Epithelial cell of proximal tubule (primary cell): ENCODE measurements at places on chromosomes 2 and 18.
A peak's percentile ranks its signal among the peaks of the same experiment; 100 is the strongest.

DNA sequence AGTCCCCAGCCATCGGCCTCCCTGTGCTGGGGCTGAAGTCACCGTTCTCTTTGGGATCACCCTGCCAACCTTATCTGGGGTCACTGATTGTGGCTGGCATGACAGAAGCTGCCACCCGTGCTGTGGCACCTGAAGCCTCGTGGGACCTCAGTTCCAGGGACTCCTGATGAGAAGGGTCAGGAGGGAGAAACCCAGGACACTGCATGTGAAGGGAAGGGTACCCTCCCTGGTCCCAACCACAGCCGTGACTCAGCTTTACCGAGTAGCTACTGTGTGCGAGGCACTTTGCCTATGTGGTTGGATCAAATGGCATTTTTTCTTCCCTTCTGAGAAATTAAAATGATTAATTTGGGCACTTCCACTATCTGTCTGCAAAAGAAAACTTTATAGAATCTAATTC, 64.4 kb downstream of the SP110 start:
- no peak for DNase-seq

GRCh38 chr18:75247611-75248421, 37.2 kb downstream of the TSHZ1 start:
- peak; percentile 59 for DNase-seq

- no peak for DNase-seq
These were observed 237.0 kb upstream of the FOSL2 start for GRCh38 chr2:28155627-28156026.

DNA sequence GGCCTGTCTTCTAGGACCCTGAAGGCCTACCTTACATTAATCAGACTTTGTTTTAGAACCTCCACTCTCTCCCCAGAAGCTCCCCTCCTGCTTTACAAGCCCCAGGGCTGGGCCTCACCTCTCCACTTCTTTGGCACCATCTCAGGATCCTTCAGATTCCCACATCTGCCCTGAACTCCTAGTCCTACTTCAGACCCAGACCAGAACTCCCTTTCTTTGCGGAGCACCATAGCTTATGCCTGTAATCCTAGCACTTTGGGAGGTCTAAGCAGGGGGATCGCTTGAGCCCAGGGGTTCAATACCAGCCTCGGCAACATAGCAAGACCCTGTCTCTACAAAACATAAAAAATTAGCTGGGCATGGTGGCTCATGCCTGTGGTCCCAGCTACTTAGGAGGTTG, 991 bp downstream of the CHCHD5 start:
- DNase-seq, result no peak

DNA sequence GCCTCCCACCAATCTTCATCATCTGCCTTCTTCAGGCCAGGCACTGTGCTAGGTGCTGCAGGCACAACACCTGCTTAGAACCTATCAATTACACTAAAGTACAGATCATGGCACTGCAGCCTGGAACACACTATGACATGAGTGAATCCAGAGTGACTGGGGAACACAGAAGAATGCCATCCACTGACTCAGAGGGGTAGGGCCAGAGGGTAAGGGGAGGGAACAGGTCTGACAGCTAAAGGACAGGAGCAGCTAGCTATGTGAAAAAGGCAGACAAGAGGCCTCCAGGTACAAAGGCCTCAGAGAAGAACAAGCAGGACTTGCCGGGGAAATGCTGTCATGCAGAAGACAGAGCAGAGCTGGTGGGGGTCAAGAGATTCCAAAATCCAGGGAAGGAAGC, 53.3 kb upstream of the ACAA2 start:
- DNase-seq, result no peak

DNA sequence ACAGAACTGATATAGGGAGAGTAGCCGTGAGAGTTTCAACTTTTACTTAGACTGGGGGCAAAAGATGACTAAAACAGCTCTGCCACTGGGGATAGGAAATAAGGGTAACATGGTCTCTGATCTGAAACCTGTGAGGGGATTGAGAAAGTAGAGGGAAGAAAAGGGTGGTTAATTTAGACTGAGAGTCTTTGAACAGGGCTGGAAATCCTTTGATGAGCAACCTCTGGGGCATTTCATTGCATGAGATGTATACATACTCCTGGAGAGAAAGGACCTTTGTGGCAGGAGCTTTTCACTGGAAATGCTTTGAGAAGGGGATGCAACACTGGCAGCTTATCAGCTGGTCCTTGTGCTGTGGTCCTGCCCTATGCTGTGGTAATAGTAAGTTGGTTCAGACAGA, 9.4 kb downstream of the GALNT1 start:
- DNase-seq, result no peak

DNA sequence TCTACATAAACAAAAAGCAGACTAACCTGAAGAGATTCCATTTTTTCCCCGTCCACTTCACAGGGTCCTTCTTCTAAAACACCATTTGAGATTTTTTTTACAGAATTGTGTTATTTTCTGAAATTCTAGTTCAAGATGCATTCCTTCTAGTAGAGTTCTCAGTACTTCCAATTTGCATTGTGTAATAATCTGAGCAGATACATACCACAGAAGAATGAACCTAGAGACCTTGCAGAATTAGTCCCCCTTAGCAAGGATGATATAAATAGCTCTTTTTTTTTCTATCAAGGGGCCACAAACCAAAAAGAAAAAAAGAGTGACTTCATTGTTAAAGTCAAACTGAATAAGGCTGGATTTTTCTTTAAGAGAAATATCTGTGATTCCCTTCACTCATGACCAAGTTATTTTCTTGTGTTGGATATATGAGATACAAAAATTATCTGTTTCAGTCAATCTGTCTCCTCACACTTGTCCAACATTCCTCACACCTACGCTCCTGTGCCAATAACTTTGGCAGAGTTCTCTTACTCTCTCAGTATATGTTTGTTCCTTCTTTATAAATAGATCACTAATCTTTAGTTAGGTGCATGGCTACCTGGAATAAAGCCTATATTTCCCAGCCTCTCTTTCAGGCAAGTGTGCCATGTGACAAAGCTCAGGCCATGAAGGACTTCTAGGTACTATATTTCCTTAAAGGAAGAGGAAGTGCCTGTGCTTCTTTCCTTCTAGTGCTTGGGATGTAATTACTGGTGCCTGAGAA, 183.5 kb downstream of the ZNF385B start:
- no peak for DNase-seq

DNA sequence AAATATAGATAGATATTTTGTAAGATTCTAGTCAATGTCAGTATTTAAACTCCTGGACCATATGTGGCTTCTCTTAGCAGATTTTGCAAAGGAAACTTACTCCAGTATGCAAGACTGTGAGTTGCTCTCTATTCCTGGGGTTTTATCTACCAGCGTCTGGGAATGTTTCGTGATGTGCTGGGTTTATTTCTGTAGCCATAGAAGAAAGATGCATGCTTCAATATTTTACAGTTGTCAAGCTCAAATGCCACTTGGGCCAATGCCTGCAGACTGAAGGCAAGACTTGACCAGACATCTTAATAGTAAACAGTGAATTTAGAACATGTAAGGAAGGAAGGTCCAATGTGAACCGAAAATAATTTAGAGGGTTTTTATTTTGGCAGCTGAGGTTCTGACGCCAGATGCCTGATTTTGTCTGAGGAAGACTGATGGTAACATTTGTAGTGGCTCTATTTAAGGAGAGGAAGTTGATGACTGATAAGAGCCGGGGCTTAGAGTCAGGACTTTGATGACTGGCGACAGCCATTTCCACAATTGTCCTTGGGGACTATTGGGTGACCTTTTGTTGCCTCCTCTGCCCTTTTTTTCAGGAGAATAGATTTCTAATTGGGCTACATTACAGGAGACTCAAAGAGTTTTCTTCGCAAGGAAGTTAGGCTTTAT, 154.3 kb downstream of the RAPGEF4 start:
- DNase-seq, result no peak

GRCh38 chr2:74191596-74192380, 6.6 kb upstream of the MTHFD2 start:
- DNase-seq, result no peak

- DNase-seq, result no peak
These were observed 72.3 kb upstream of the CPO start for GRCh38 chr2:206867006-206867405.

- DNase-seq, result no peak
These were observed 793.5 kb upstream of the SOX11 start for GRCh38 chr2:4898706-4899105.

DNA sequence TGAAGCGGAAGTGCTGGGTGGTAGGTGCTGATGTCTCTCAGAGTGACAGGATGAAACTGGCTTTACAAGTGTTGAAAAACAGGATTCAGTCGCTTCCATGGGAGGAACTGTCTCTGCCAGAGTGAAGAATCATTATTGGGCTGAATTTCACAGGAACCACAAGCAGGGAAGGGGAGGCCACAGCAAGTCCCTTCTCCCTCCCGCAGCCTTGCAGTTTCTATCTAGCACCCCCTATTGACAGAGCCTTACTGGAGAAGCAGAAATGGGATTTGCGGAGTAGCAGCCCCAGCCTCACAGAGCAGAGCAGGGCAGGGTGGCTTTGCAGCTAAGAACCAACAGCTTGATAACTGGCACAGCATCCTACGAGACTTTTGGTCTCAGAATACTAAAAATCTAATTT, 33.3 kb upstream of the RMP24 start:
- DNase-seq, result no peak

DNA sequence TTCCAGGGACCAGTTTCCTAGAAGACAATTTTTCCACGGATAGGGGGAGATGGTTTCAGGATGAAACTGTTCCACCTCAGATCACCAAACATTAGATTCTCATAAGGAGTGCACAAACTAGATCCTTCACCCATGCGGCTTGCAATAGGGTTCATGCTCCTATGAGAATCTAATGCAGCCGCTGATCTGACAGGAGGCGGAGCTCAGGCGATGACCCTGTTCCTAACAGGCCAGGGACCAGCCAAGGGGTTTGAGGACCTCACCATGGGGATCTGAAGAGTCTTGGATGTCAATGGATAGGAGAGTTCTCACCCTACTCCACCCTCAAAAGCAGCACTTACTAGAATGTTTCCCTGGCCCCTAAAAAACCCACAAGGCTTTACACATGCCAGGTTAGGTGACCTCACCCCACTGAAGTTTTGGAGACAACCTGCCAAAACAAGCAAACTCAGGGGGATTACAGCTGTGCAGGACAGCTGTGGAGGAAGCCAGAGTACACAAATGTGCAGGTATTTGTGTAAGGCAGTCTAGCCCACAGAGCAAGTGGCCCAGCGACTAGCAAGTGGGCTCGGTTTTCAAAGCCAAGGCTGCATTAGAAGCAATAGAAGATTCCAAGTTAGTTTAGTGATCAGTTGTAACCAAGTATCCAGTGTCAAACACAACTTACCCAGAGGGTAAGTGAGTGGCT, 3.9 kb downstream of the EVA1A start:
- DNase-seq, result no peak

- no peak for DNase-seq
These were observed 146.0 kb downstream of the MAP4K4 start for GRCh38 chr2:101843471-101843870.

DNA sequence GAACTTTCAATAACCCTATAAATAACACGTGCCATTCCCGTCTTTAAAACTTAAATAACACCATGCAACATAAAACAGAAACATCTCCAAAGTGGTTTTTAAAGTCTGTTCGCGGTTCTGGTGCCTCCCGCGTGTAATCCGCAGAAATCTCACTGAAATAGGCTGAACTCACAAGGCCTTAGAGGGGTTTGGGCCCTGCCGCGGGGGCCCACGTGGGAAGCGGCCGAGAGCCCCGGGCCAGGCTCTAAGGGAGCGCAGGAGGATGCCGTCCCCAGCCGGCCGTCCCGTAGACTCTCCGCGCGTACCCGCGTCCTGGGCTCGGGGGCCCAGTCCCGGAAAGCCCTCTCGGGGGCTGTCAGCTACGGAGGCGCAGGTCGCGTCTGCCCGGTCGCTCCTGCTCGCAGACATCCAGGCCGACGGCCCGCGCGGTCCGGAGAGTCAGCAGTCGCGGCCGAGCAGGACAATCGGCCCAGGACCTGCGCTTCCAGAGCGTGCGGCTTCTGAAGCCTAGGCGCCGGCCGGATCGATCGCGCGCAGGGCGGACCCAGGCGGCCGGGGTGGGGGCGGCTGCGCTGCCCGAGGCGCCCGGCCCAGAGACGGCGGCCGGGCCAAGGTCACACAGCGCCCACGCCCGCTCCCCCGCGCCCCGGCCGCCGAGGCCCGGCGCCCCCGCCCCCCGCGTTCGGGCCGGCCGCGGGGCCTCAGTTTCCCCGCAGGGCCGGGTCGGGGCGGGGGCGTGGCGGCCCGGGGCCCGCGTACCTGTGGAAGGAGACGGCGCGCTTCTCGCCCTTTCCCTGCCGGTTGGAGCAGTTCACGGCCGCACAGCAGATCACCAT, 558 bp downstream of the THAP4 start:
- no peak for DNase-seq

GRCh38 chr2:57373530-57373929, 673.1 kb upstream of the VRK2 start:
- no peak for DNase-seq

DNA sequence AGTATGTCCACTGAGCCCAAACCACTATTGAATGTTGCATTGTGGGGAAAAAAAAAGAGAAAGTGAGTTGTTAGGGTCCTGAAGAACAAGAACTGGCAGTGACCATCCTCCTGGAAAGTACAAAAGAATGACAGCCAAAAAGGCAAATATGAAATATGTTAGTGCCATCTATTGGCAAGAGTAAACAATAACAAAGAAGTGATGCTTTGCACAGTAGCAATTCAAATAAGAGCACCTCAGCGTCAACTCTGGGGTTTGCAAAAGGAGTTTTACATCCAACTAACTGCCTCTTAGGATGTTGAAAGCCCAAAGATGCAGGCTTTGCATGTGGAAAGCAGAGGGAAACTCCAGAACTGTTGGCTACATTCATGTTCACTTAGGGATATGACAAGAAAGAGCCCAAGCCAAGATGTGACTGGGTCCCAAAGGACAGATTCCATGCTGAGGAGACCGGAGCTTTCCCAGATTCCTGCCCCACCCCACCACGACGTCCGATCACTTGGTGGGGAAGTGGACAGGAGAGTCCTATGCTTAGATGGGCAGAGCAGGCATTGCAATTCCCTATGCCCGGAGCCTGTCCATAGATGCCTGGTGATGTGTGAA, 15.6 kb downstream of the TRABD2A start:
- DNase-seq, result no peak

GRCh38 chr18:63753676-63754075, 21.5 kb upstream of the SERPINB7 start:
- no peak for DNase-seq

GRCh38 chr2:30078521-30078920, 68.3 kb upstream of the YPEL5 start:
- no peak for DNase-seq

GRCh38 chr2:119531292-119531691, 7.0 kb upstream of the SCTR start:
- no peak for DNase-seq

GRCh38 chr2:201643216-201643890, at the start of gene TMEM237:
TSS of gene TMEM237 (minus strand) at chr2:201643503. CDS start at chr2:201643400, 103 bp downstream.
- no peak for DNase-seq

DNA sequence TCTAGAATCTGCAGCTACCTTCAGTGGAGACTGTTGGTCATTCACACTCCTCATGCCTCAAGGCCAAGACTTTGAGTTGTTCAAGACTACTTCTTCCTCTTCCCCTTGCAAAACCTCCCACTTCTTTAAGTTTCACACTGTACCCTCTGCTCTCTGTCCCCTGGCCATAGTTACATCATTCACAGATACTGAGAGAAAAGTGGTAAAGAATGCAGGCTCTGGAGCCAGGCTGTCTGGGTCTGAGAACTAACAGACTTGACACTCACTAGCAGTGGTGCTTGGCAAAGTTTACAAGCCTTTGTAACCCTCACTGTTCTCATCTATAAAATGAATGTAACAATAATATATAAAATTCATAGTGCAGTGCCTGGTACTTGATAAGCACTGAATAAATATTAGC, 61.8 kb downstream of the CDH20 start:
- DNase-seq, result no peak
